ENCODE measurements at places on chromosomes 2 and 18.

- no peak for DNase-seq
Measured at GRCh38 chr2:118805064-118805690, 42.3 kb downstream of the EN1 start.

DNA sequence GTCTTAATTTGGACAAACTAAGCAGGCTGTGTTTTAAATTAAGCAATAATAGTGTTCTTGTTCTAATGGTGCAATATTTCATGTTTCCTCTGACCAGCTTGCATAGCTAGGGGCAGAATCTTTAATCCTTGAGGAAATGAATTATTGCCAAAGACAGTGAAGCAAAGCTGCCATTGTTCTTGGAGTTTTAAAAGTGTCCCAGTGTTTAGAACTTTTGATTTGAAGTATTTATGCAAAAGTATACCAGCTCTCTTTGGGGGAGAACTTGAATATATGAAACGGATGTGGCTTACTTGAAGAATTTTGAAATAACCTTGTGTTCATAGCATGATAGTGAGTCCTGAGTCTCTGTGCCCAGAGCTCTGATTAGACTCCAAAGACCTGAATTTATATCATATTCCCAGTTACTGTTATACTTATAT, 33.4 kb downstream of the ITGA6 start:
- no peak for DNase-seq

- DNase-seq: no peak
Measured at GRCh38 chr2:3217646-3218045, 160.0 kb downstream of the EIPR1 start.

DNA sequence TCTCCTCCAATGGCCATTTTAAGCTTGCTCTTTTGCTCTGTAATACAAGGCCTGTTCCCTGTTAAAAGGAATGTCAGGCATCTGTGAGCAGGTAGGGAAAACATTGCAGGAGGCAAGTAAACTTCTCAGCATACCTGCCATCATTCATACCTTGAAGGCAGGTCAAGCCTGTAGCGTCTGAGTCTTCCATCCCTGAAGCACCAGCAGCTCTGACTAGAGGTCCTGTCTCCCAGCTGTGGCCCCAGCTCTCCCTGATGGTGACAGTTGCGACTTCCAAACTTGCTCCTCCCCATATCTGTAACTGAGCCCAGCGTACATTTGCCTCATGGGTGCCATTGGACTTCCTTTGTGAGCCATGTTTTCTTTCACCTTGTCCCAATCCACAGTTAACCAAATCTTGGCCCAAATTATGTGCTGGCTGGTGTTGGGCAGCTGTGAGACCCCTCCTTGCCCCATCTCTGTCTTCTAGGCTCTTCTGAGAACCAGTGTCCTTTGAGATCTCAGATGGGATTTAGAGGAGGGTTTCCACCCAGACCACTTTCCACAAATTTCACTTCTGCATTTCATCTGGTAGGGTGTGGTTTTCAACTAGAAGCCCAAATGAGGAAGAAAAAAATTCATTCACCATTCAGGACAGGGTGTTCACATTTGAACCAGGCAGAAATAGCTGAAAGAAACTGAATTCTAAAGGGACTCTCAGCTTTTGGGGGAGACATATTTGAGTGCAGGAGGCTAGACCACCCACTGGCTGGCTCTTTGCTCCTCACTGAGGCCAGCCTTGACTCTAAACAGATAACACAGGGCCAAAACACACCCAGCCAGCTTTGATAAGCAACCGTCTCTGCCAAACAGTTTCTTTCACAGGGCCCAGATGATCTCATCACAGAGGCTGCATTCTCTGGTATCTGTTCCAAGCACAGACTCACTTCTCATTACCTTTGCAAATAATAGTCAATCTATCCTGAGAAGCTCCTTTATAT, 66.4 kb upstream of the MSH2 start:
- peak; percentile 40 for DNase-seq

GRCh38 chr2:28986429-28986828, 5.3 kb downstream of the TOGARAM2 start:
- DNase-seq: peak; percentile 52

DNA sequence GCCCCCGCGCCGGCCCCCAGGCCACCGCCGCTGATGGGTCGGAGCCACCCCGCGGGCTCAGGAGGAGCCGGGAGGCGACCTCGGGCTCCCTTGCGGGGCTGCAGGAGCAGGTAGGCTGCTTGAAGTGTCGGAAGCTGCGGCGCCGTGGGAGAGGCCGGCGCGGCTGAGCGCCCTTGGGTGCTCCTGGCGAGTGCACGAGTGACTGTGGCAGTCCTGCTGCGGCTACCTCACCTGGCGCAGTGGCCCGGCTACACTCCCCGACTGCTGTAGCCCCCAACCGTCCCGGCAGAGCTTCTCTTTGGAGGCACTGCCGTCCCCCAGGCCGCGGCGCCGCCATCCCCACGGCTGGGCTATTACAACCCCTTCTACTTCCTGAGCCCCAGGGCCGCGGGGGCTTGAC, 10.0 kb upstream of the LYPD6 start:
- no peak for DNase-seq

GRCh38 chr2:5978131-5978751, 286.1 kb downstream of the SOX11 start:
- DNase-seq: no peak

DNA sequence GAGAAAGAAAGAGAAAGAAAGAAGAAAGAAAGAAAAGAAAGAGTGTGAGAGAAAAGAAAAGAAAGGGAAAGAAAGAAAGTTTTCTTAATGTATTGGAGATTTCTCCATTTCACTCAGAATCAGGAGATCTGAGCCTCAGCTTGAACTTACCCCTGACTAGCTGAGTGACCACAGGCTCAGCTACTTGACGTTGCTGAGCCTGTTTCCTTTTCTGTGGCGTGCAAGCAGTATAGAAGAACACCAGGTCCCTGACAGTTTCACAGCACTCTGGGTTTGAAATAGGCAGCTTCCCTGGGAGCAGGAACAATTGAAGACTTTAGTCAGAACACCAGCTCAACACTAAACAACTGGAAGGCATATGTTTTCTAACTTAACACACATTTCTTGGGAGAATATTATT, 44.7 kb downstream of the MARCO start:
- DNase-seq: peak; percentile 61

GRCh38 chr18:7198326-7198725, 32.6 kb upstream of the LRRC30 start:
- no peak for DNase-seq

DNA sequence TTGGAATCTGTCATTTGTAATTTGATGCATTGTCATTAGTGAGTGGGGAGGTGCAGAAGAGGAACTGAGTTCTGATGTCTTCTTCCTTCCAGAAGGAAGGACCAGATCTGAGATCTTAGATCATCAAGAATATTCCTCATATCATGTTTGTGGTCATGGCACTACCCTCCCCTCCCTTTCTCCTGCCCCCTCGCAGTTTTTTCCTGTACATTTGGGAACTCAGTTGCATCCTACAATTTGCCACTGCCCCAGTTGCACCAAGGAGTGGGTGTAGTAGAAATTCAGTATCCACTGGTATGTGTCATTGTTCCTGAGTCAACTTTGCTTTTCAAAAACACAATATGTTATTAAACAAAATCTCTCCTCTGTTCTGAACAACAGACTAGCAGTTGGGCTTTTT, 26.6 kb upstream of the ACVR1 start:
- DNase-seq: peak; percentile 91

DNA sequence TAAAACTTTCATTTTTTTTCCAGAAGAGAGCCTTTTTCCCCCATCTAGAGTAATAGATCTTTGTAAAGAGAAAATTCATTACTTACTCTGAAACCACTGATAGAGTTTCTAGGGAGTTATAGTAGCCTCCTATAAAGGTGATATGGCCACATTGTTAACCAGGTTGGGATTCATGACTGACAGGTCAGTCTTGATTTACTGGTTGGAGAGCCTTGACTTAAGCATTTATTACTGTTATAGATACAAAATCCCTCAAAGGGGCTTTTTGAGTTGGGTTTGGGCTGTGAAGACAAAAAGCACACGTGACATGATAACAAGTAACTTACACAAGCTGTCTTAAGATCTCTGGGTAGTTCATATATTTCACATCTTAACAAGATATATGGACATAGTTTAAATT, 141.0 kb downstream of the GREB1L start:
- no peak for DNase-seq

DNA sequence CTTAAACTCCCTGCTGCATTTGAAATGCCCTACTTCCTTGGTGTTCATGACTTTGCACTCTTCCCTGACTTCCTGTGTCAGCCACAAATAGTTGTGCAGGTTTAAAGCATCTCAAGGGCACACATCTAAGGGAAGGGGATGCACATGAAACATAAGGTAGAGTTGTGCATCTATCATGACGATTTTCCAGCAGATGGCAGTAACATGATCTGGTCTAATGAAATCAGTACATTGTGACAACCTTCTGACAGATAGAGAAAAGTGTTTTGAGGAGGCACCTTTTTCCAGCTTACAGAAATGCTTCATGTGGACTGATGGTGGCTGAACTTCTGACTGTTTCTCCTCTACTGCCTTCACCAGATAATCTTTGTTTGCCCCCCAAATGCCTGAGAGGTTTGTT, 238.9 kb downstream of the XIRP2 start:
- DNase-seq: peak; percentile 16

DNA sequence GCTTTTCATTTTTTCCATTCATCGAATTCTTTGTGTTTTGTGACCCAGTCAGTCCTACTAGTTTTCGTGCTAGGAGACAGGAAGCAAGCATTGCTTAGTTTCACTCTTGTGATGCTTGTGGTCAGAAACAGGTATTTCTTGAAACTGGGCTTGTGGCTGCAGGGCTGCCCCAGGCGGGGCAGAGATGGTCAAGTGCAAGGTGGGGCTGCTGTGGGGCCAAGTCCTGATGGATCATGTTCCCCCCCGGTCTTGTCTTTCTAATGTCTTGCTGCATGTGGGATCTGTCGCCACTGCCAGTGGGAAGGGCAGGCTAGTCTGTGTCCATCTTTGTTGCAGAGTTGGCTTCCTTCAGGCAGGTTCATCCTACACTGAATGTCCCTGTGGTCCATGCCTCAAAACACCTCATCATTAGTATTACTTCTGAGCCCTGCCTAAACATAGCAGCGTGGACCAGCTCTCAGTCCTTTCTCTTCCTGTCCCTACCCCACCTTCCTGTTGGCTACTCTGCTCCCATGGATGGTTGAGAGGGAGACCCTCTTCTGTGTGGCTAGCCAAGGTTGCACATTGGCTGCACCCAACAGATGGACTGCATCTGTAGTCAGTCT, 38.7 kb downstream of the INPP4A start:
- no peak for DNase-seq

- DNase-seq: no peak
Measured at GRCh38 chr2:110105608-110106467, 9.8 kb downstream of the MALL start.

DNA sequence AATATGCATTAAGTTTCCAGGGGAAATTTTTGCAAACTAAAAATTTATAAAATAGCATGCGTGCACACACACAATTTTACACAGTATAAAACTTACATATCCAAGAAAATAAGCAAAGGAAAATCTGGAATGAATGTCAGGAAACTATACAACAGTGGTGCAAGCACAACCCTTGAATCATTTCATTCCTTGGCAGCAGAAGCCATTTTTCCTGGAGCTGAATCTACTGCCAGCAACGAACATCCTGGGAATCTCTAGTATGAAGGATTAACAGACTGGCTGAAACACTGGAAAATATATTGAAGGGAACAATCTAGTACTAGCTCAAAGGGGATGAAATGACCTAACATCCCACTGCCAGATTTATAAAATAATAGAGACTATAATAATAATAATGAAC, 235.3 kb downstream of the DYM start:
- no peak for DNase-seq

- DNase-seq: no peak
Measured at GRCh38 chr2:151350579-151351195, 6.7 kb upstream of the TNFAIP6 start.

- DNase-seq: no peak
Measured at GRCh38 chr18:10023853-10024570, 110.2 kb downstream of the VAPA start.

DNA sequence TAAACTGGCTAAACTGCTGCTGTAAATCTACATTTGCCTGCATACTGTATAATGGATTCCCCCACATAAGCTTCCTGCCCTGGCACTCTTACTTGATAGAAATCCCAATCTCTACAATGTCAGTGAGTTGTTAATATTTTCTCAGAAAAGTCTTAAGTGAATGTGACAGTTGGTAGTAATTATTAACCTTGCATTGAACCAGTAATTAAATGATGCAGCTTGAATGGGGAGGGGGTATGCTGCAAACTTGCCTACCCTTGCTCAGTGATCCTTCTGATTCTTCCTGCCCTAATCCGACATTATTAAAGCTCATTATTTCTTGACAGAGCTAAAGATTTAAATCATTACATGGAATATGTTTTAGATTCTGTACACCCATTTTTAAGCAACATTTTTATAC, 119.0 kb upstream of the CDH7 start:
- no peak for DNase-seq

- no peak for DNase-seq
Measured at GRCh38 chr2:136703214-136703613, 62.1 kb upstream of the THSD7B start.

DNA sequence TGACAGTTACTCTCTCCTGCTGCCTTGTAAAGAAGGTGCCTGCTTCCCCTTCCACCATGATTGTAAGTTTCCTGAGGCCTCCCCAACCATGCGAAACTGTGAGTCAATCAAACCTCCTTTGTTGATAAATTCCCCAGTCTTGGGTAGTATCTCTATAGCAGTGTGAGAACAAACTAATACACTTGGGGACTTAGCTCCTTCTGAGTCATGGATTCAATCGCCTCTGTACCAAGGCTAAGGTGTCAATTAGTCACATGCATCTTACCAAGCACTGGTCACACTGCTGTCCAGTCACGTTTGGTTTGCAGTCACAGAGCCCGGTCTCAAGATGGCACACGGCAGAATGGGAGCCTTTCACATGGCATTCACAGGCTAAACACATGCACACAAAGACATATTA, 100.6 kb downstream of the LAMA1 start:
- no peak for DNase-seq
